ENCODE measurements at places on chromosomes 1 and 21.
A peak's percentile ranks its signal among the peaks of the same experiment; 100 is the strongest.

DNA sequence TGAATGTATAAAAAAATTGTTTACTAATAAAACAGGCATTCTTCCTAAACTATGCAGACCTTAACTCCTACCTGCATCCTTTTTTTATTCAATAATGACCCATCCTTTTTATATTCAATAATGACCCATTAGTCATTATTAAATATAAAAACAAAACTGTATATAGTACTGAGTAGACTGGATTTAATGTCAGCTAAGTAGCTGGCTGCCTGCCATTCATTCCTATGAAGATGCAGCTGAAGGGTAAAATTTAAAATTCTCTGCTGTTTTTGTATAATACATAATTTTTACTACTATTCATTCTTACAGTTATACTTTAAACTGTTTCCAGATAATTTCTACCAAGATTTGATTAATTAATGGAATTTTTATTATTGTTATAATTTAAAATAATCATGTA, 79.3 kb downstream of the DENND1B start:
- DNase-seq = no peak

DNA sequence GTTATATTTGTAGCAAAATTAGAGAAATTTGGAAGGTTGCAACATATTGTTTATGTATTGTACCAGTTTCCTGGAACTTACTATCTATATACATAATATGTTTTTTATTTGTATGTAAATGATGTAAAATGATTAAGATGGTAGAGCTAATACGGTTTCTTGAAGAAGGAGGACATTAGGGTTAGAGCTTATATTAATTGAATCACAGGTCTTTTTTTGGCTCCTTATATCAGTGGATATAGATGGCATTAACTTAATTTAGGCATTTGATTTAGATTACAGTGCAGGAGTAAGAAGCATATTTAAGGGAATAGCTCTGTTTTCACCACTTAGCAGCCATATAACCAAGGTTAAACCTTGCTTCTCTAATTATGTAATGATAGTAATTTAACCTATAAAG, 357.7 kb downstream of the USP25 start:
- DNase-seq = no peak

GRCh38 chr1:32273391-32274208, 18.3 kb upstream of the HDAC1 start:
- DNase-seq = no peak

DNA sequence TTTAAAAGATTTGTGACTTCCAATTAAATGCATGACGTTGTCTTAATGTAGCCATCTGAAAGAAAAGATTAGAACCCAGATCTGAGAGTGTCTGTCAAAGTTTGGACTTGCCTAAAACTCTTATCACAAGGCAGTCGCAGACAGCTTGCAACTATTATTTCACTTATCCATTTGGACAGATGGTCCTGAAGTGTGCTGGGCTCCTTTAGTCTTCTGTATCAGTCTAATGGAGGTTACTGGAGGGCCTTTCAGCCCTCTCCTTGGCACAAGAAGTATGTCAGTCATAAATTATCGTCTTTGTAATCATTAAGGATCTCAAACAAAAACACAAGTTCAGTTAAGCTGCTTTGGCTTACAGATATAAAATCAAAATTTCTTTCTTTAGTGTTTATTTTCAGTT, 15.5 kb downstream of the PROX1 start:
- no peak for DNase-seq

- DNase-seq = no peak
These were observed 11.8 kb downstream of the HTR6 start for GRCh38 chr1:19676438-19676922.

GRCh38 chr1:7975212-7975865, 13.8 kb downstream of the PARK7 start:
- DNase-seq = no peak

GRCh38 chr1:216430744-216431143, 7.5 kb upstream of the USH2A start:
- DNase-seq = no peak

DNA sequence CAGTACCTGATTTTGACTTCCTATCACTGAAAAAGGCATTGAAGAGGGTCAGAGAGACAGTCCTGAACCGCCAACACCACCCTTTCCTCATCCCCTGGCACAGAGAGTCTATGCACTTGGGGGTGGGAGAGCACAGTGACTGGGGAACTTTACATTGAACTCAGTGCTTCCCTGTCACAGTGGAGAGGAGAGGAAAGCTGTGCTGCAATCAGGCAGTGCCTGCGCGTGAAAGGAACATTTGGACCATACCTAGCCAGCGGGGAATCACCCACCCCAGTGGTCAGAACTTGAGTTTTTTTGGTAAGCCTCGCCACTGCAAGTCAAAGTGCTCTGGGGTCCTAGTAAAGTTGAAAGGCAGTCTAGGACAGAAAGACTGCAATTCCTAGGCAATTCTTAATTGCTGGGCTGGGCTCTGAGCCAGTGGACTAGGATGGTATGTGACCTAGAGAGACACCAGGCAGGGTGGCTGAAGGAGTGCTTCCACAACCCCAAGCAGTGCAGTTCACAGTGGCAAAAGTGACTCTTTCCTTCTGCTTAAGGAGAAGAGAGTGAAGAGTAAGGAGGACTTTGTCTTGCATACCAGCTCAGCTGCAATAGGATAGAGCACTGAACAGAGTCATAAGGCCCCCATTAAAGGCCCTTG, 9.4 kb upstream of the HENMT1 start:
- no peak for DNase-seq

- no peak for DNase-seq
These were observed 276.0 kb upstream of the PLD5 start for GRCh38 chr1:242800521-242800920.

- no peak for DNase-seq
These were observed 1.1 kb downstream of the IL10RB start for GRCh38 chr21:33267250-33267649.

- no peak for DNase-seq
These were observed 53.1 kb downstream of the ZNF326 start for GRCh38 chr1:90048043-90048442.

- DNase-seq = no peak
These were observed 280.4 kb upstream of the C1orf105 start for GRCh38 chr1:172140072-172140471.

- no peak for DNase-seq
These were observed 7.4 kb upstream of the AMPD1 start for GRCh38 chr1:114702737-114703136.

- DNase-seq = no peak
These were observed 490.5 kb upstream of the CHRM3 start for GRCh38 chr1:238895911-238896310.

GRCh38 chr1:99005537-99005942, 879 bp upstream of the PLPPR5 start:
- peak; percentile 19 for DNase-seq

DNA sequence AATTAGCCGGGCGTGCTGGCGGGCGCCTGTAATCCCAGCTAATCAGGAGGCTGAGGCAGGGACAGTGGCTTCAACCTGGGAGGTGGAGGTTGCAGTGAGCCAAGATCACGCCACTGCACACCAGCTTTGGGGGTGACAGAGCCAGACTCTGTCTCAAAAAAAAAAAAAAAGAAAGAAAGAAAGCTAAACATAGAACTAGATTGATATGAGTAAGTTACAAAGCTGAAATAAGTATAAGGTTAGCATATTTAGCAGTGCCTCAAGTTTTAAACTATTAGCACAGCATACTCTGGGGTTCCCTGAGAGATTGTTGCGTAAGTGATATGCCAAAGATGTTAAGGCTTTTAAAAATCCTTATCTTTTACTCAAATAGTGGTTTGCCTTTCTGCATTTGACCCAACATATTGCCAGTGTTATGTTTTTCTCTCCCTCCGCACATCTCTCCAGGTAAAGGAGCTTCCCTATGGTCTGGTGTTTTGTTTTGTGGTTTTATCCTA, 126.1 kb downstream of the CD247 start:
- DNase-seq = no peak

All from dorsolateral prefrontal cortex (tissue), 122 donors.